Activated T-cell treated with anti-CD3 and anti-CD28 coated beads for 48 hours (primary cell): ENCODE measurements at places on chromosomes 3 and 15.

GRCh38 chr3:14093831-14094230, 30.8 kb downstream of the CHCHD4 start:
- DNase-seq: no peak

DNA sequence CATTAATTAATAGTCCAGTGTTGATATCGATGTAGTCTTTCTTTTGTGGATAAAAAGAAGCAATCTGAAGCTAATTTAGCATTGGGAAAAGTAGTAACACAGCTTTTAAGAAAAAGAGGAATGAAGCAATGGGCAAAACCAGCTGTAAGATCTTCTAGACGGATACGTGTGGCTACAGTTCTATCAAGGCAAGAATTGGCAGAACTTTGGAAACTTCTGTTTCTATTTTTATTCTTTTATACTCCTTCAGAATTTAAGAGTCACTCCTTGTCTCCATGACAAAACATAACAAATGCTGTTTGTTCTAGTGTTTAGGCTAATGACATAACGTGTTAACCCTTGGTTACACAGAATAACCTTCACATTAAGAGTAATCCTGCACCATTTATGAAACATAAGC, 289.2 kb downstream of the ROBO2 start:
- no peak for DNase-seq

DNA sequence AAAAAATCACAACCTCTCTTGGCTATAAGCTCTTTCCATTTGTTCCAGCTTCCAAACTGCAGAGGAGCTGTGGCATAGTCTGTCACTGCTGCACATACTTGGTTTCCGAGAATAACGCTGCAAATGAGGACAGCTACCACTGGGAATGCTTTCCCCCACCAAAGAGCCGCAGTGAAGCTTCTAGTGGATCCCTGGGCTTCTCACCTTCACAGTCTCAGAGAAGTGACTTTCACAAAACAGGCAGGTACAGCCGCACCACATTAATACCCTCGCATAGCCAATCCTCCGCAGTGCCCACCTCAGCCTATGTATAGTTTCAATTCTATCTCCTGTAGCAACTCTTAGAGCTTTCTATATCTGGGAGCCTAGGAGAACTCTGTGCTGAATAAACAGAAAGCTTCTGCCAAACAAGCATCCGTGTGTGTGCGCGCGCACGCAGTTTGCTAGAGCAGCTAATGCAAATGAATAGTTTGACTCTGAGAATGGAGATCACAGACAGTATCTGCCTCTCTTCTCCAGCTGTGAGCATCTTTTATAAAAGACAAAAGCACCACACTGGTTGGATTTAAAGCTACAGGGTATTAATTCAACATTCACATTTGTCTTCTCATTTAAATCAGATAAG, 81.9 kb upstream of the PLXND1 start:
- DNase-seq: no peak

DNA sequence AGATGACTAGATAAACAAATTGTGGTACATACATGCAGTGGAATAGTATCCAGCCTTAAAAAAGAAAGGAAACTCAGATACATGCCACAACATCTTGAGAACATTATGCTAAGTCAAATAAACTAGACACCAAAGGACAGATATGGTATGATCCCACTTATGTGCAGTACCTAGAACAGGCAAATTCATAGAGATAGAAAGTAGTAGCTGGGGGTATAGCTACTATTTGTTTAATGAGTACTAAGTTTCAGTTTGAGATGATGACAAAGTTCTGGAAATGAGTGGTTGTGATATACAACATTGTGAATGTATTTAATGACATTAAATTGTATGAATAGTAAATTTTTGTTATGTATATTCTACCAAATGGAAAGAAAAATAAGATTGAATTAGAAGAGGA, 477.2 kb upstream of the CFAP20DC start:
- DNase-seq: no peak

DNA sequence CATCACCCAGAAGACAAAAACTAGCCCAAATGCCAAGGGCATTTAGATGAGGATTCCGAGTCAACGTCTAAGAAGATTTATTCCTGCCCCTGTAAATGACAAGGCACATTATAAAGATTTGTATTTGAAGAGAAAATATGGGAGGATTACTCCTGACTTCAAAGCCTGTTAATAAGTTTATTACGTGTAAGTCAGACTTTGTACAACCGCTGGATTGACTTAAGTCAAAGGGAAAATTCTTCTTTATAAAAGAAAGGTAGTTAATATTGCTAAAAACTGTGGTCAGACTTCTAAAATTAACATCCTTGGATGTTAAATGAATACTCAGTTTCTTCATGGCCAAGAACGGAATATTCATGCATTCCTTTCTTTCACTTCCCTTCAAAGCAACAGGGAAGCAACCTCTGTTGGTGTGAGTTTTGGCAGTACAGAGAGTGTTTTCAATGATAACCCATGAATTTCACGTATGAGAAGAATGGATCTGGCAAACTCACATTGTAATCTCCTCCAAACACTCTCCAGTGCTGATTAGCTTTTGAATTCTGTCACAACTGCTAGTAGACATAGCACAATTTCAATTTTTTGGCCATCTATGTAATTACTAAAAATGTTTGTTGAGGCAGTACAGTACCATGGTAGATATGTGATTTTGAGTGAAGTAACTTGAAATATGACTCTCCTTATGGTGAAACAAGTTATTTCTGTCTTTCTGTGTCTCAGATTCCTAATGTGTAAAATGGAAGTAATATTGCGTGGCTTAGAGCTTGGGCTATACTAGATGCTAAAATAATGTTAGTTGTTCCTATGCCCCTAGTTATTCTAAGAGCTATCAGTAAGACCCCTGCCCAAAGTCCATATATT, 62.0 kb downstream of the PLD1 start:
- DNase-seq: no peak
